ENCODE measurements at places on chromosomes 11 and 22.

- H3K36me3 ChIP-seq = no peaks in the 10 kb centered on the region
- no peaks in the 10 kb centered on the region for H3K27me3 ChIP-seq
- peaks cover 16% of the 10 kb centered on the region for H3K4me1 ChIP-seq
- H3K4me3 ChIP-seq = no peak overlapping the region
- H3K27ac ChIP-seq = peak overlapping the region; percentile 90
Observed at GRCh38 chr11:35274909-35275785, 136.2 kb downstream of the CD44 start.

DNA sequence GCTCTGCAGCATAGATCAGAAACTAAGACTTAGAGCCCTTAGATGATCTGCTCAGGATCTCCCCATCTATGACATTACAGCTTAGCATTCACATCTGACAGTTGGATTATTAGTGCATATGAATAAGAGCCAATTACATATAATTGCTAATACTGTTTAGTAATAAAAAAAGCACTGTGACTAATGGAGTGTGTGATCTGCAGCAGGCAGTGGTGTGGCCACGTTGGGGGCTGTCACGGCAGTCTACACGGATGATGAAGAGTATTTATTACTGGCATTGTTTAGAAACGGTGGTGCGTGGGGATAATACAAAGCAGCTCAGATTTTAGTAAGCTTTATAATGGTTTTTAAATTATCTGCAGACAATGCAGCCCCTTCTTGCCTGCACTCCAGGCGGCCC is 93.5 kb upstream of the TIMP3 start:
- no peaks in the 10 kb centered on the region for H3K36me3 ChIP-seq
- DNase-seq = no peak
- no peak overlapping the region for H3K27ac ChIP-seq
- H3K4me1 ChIP-seq = no peaks in the 10 kb centered on the region

DNA sequence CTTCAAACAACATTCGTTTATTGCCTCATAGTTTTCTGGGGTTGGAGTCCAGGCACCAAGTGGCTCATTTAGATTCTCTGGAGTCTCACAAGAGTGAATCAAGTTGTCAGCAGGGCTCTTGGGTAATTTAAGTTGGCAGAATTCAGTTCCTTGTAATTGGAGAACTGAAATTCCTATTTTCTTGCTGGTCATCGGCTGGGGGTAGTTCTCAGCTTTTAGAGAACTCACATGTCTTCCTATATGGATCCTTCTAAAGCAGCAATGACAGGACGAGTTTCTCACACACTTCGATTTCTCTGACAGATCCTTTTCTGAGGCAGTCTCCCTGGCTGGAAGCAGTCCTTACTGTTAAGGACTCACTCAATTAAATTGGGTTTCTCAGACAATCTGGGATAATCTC is 17.3 kb upstream of the OOSP4B start:
- H3K4me1 ChIP-seq = no peaks in the 10 kb centered on the region
- no peaks in the 10 kb centered on the region for H3K36me3 ChIP-seq
- H3K27me3 ChIP-seq = no peaks in the 10 kb centered on the region
- H3K4me3 ChIP-seq = no peak overlapping the region
- H3K27ac ChIP-seq = no peak overlapping the region

DNA sequence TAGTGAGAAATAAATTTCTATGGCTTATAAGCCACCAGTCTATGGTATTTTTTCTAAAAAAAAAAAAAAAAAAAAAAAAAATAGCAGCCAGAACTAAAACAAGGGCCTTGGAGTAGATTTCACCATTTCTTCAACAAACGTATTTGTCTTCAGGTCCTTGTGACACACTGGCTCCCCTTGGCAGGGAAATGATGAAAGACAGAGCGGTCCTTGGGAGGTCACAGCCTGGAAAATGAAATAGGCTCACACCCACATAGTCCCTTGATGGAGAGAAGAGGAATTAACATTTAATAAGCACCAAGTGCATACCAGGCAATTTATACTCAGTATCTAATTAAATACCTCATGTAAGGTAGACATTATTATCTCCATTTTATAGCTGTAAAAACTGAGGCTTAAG is 25.7 kb upstream of the ACER3 start:
- no peaks in the 10 kb centered on the region for H3K27me3 ChIP-seq
- no peak overlapping the region for H3K4me3 ChIP-seq
- no peak for DNase-seq
- no peak overlapping the region for H3K27ac ChIP-seq
- H3K36me3 ChIP-seq = no peaks in the 10 kb centered on the region

DNA sequence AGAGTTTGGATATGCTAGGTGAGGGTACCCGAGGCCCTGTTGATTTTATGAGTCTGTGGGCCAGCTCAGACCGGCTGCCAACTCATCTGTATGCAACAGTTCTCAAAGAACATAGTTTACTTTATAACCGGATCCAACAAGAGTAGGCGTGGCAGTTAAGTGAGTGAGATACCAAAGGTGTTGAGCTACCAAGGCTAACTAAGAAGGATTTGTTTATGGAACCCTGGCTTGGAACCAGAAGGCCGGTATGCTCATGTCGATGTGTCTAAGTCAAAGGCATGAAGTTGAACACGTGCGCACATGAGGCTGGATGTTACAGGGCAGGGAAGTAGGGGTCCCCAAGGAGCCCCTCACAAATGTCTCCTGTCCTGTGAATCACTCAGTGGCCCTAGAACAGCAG is at the start of gene KCNJ1:
Gene KCNJ1 (minus strand): TSS at position 20 of the 400 bp plus-strand sequence. CDS start 27,053 bp downstream, outside the sequence.
- H3K27me3 ChIP-seq = no peaks in the 10 kb centered on the region
- DNase-seq = no peak
- no peak within 1 kb of the TSS for H3K4me3 ChIP-seq
- H3K27ac ChIP-seq = no peak within 1 kb of the TSS
- no peaks in the 10 kb centered on the region for H3K4me1 ChIP-seq

DNA sequence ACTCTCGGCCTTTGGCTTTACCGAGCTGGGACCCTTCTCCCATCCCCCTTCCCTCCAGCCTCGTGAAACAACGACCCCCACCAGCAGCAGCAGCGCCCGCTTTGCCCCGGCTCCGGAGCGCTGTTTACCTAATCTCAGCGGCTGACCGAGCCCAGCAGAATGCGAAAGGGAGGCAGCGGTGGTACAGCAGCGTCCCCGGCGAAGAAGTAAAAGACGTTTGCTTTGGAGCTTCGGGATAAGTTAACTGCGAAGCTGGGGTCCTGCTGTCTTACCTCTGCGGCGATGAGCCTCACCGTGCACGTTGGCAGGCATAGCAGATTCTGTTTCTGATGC is 2.0 kb upstream of the LARGE1 start:
- H3K27me3 ChIP-seq = peaks cover 41% of the 10 kb centered on the region
- H3K36me3 ChIP-seq = no peaks in the 10 kb centered on the region
- DNase-seq = no peak
- H3K4me1 ChIP-seq = peaks cover 3% of the 10 kb centered on the region
- H3K27ac ChIP-seq = peak overlapping the region; percentile 90
- peak overlapping the region; percentile 81 for H3K4me3 ChIP-seq

GRCh38 chr22:37552524-37553163 is 7.6 kb upstream of the CDC42EP1 start:
- H3K36me3 ChIP-seq = no peaks in the 10 kb centered on the region
- peaks cover 69% of the 10 kb centered on the region for H3K4me1 ChIP-seq

GRCh38 chr22:22215659-22216449 is 28.7 kb upstream of the VPREB1 start:
- H3K36me3 ChIP-seq = no peaks in the 10 kb centered on the region
- H3K27ac ChIP-seq = no peak overlapping the region
- no peak for DNase-seq
- H3K4me1 ChIP-seq = no peaks in the 10 kb centered on the region

GRCh38 chr11:34478845-34479663 is 34.5 kb downstream of the ELF5 start:
- DNase-seq = no peak
- no peak overlapping the region for H3K4me3 ChIP-seq
- no peaks in the 10 kb centered on the region for H3K36me3 ChIP-seq
- no peak overlapping the region for H3K27ac ChIP-seq
- peaks cover 5% of the 10 kb centered on the region for H3K4me1 ChIP-seq
- H3K27me3 ChIP-seq = no peaks in the 10 kb centered on the region

GRCh38 chr11:112778877-112779266 is 182.3 kb upstream of the NCAM1 start:
- H3K4me3 ChIP-seq = no peak overlapping the region
- peaks cover 7% of the 10 kb centered on the region for H3K4me1 ChIP-seq
- DNase-seq = no peak
- no peak overlapping the region for H3K27ac ChIP-seq
- H3K27me3 ChIP-seq = peaks cover 27% of the 10 kb centered on the region

- H3K27ac ChIP-seq = no peak overlapping the region
- no peak overlapping the region for H3K4me3 ChIP-seq
- H3K36me3 ChIP-seq = no peaks in the 10 kb centered on the region
- peaks cover 15% of the 10 kb centered on the region for H3K4me1 ChIP-seq
Observed at GRCh38 chr11:125162743-125163142, 1.8 kb upstream of the PKNOX2 start.
